ENCODE measurements at places on chromosomes 3 and 15.

- DNase-seq: no peak
Observed at GRCh38 chr3:64019271-64019670, 4.0 kb downstream of the PSMD6 start.

DNA sequence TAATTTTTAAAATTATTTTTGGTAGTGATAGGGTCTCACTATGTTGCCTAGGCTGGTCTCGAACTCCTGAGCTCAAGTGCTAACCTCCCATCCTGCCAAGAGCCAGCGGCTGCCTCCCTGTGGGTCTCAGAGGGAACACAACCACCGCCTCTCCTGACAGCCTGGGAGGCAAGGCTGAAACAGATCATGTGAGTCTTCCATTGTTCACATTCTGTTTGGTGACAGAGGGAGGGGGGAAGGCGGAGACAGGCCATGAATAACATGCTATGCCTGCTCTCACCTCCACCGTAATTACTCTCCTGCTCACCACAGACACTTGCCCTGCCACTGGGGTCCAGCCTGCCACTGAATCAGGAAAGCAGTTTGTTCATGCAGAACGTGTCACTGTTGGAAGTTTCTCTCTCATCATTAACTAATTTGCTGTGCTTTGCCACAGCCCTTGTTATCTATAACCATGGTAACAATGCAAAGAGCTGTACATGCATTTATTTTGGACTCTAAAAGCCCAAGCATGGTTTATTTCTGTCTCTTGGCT, 78.4 kb upstream of the RASGRF1 start:
- DNase-seq: no peak

DNA sequence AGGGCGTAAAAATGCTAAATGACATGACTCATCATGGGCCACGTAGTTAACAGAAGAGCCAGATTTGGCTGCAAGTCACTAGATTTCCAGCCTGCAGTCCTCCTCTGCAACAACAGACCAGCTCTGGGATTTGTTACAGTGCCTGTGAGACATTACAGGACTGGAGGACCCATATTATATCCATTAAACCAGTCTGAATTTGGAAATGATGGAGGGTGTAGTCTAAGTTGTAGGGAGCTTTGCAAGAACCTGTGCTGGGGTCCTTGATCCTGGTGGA, 10.8 kb downstream of the ZNF774 start:
- DNase-seq: peak; percentile 48

DNA sequence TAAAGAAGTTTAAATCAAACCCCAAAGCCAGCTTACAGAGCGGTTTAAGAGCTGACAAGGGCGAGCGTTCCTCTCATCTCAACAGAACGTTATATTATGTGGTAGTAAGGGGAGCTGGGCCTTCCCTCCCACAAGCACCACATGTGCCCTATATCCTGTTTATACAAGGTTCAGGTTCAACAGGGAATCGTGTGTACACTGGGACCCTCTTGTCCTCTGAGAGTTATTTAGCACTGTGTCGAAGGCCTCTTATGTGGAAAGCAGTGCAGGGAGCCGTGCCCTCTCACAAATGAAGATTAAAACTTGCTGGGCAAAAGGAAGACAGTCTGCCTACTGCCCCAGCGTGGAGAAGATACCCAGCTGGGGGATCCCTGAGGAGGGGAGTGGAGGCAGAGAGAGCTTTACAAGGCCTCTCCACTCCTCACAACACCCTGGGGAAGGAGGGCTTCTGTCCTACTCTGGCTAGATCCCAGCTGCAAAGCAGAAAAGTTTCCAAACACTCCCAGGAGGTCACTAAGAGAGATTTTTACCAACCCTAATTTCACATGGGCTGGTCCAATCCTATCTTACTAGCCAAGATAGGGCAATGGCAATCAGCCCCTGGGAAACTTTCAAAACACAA, 2.9 kb downstream of the TLE3 start:
- no peak for DNase-seq

GRCh38 chr3:154338570-154338969, 14.3 kb upstream of the DHX36 start:
- no peak for DNase-seq

GRCh38 chr15:28123408-28124023, 24.4 kb upstream of the OCA2 start:
- DNase-seq: no peak

DNA sequence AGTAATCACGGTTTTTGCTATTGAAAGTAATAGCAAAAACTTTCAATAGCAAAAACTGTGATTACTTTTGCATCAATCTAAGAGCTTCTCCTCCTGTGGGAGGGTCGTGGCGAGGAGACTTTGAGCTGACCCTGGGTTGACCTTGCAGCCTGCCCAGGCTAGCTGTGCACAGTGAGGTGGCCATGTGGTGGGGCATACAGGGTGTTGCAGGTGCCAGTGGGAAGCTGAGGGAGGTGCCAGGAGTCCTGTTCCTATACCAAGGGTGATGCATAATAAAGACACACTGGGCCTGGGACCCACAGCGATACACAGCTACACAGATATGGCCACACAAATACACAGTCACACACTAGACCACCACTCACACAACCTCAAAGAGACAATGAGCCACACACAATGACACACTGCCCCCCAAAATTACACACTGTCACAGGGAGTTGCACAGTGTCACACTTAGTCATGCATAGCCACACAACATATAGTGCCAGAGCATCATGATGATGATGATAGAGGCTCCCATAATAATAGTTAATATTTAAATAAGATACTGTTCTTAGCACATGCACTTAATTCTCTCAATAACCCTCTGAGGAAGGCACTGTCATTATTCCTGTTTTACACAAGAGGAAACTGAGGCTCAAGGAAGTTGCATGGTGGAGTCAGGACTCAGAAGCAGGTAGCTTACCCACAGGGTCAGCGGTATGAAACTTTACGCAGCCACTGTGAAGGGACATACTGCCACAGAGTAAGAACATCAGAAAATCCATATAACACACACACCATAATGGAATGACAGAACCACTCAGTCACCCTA, 6.3 kb downstream of the PLCD1 start:
- no peak for DNase-seq

DNA sequence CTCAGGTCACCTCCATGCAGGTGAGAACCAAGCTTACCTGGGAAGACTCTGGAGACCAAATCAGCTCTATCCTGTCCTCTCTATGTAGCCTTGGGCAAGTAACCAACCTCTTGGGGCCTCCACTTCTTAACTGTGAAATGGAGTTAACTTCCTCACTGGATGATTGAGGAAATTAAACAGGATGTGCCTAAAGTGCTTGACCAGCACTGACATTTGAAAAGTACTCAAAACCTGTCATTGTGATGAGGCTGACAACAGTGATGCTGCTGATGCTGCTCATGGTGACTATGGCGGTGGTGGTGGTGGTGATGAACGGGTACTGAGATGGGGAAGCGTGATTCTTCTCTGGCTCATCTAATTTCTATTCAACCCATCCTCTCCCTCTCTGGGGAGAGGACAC, 22.3 kb downstream of the VIPR1 start:
- DNase-seq: no peak

GRCh38 chr15:26394801-26395200, 378.1 kb downstream of the GABRB3 start:
- DNase-seq: no peak

DNA sequence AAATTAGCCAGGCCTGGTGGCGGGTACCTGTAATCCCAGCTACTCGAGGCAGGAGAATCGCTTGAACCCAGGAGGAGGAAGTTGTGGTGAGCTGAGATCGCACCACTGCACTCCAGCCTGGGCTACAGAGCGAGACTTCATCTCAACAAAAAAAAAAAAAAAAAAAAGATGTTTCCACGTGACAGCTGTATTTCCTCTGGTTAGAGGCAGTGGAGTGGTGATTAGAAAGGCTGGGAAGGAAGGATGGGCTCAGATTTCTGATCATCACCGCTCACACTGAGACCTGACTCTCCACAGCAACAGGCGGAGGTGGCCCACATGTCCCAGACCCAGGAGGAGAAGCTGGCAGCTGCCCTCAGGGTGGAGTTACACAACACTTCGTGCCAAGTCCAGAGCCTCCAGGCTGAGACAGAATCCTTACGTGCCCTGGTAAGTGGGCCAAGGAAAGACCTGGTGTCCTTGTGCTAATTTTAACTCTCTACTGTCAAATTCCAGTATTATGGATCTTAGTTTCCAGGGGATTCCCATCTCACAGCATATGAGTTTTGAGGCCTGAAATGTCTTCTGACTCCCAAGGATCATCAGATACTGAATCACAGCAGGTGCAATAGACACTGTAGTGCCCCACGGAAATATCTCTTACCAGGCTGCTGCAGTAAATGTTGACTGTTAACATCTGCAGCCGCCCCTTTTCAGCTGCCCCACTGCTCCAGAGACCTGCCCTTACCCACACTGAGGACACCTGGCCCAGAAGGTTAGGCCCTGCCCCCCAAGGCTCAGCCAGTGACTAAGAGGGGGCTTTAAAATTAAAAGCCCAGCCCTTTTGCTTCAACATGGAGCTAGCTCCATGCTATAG, 66.9 kb downstream of the BFSP2 start:
- DNase-seq: no peak

GRCh38 chr3:137694836-137695235, 69.3 kb upstream of the SOX14 start:
- no peak for DNase-seq

- DNase-seq: no peak
Observed at GRCh38 chr15:64009798-64010261, 36.5 kb downstream of the DAPK2 start.

DNA sequence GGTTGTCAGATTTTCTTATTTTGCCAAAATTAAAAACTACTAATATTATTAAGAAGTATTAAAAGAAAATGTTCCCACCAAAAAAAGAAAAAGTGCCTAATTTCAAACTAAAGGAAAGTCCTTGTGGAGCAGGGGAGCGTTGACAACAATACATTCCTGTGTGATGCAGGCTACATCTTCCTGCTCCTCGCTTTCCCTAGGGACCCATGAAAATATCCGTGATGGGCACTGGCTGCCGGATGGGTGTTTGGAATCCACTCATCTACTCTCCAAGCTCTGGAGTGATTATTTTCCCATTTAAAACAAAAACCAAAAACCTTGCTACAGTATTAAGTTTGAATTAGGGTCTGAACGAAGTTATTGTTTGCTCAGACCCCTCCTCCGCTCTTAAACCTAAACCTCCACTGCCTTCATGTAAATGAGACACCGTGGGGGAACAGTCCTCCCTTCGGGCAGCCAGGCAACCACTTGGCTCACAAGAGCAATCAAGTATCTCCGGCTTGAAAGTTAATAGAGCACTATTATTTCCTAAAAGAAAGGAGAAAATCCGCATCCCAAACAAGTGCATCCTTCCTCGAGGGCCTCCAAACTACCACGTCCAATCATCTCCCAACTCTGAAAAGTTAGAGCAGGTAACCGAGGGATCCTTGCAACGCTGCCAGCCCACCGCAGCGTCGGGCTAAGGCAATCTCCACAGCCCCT, 1.5 kb downstream of the ITGB5 start:
- DNase-seq: no peak

- no peak for DNase-seq
Observed at GRCh38 chr3:3015185-3016089, 94.7 kb downstream of the IL5RA start.

GRCh38 chr3:139601191-139601961, 61.8 kb upstream of the RBP1 start:
- no peak for DNase-seq

DNA sequence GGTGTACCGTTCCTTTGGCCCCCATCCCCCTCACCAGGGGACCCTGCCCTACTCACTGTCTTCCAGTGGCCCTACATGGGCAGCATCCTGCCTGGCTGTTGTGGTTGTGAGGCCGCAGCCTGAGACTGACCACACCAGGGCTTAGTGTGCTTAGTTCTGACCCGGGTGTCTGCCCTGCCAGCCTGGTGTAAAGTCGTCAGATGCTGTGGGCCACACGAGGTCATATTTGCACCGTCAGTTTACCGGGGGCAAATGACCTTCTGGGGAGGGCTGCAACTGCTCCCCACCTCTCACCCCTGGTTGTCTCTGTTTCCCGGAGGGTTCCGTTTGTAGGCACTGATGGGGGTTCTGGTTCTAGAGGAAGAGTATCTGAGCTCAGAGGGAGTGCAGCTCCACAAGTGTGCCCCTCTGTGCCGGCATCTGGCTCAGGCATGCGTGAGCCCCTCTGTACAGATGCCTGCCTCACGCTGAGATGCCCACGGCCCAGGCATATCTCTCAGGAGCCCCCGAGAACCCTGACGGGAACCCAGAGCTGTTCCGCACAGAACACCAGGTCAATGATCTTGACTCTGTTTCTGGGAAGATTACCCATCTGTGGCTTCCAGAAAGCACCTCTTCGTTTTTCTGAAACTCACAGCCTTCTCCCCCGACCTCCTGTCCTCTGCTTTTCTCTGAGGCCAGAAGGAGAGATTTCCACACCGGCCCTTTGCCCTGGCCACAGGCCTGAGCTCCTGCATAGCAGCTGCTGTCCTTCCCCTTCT, 19.2 kb downstream of the KLF13 start:
- no peak for DNase-seq

DNA sequence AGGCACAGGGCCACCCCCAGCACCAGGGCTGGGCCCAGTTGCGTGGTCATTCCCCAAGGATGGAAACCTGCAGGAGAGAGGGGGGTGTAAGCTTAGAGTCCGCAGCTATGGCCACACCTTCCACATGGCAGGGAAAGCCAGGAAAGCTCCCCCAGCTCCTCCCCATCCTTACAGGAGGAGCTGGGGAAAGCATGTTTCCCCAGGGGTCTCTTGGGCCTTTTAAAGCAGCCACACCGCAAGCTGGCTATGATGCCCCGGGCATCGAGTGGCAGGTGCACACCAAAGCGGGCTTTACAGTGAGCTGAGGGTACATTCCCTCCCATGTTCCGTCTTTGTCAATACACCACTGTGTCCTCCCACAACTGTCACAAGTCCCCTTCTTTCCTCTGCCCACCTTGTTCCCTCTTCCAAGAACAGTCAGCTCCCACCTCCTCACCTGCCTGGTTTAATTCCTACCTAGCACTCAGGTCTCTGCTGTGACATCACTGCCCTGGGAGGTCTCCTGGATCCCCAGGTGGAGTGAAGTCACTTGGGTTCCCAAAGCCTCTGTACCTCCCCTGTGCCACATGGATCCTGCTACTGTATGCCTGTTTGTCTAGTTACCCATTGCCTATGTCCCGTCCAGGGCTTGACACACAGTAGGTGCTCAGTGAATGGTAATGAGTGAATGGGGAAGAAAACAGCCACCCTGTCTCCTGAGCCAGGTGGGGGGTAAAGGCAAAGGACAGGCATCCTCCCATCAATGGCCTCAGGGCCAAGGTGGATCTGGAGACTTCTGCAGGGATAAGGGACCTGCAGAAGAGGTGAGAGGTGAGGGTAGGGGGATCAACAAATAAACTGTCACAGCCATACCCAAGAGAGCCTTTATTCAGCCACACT, 3.4 kb downstream of the HYAL3 start:
- no peak for DNase-seq

GRCh38 chr3:141618938-141619337, 119.2 kb upstream of the RNF7 start:
- no peak for DNase-seq

DNA sequence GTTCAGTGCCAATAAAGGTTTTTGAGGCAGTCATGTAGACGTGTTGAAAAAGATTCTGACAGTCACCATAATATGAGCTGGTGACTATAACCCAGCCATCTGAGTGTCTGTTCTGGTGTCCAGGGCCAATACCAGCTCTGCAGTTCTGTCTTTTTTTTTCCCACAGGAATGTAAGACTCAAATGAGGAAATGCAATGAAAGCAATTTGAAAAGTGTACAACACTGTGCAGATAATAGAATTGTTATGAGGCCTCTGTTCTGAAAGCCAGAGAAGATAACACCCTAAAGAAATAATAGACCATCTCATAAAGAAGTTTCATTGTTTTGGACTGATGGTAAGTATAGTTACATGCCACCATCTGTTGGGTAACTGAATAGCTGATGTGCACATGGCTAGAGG, 57.1 kb downstream of the CLDN1 start:
- no peak for DNase-seq
